ENCODE measurements at places on chromosomes 5 and 9.

- no peak for DNase-seq
These were observed 2.0 kb upstream of the F2RL2 start for GRCh38 chr5:76625087-76625815.

GRCh38 chr5:88665750-88666215, 217.2 kb downstream of the MEF2C start:
- no peak for DNase-seq

DNA sequence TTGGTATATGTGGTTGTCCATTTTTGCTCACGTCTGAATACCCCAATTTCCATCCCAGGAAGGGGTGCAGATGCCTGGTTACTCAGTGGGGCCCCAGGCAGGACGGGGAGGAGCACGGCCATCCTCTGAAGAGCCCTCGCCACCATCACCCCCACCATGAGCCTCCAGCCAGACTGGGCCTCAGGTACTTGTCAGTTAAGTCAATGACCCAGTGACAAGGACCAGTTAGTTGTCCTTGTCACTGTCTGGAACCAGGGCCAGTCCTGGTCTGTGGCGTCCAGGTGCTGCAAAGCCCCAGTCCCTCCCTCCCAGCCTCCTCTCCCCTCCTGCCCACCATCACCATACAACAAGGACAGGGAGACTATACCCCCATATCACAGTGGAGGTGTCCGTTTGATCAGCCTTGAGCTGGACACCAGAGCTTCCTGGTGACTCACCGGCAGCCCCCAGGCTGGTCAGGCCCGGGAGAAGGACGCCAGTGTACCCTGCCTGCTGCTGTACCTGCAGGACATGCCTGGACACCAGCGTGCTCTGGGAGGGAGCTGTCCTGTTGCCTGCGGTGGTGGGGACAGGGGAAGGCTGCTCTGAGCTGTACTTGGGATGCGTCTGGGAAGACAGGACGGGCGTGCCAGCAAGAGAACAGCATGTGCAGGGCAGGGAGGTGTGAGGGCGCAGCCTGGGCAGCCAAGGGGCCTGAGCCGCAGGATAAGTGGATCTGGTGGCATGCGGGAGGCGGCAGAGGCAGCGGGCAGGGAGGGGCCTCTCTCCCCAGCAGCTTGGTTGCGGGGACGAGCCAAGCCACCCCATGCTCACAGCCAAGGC, 32.6 kb upstream of the TTLL11 start:
- no peak for DNase-seq

- DNase-seq = peak; percentile 53
These were observed 592.9 kb downstream of the SEMA5A start for GRCh38 chr5:8953016-8953415.

- no peak for DNase-seq
These were observed 3.7 kb upstream of the GM2A start for GRCh38 chr5:151249281-151249680.

- no peak for DNase-seq
These were observed 264.3 kb upstream of the PANK3 start for GRCh38 chr5:168843277-168844015.

- DNase-seq = no peak
These were observed 666.4 kb upstream of the CTNND2 start for GRCh38 chr5:12570688-12571087.
